ENCODE measurements at places on chromosomes 6 and 20. TPM values are rescaled to one million over a fixed set of nuclear protein-coding genes. Genes with fewer than 3 reads are reported as not detected.

DNA sequence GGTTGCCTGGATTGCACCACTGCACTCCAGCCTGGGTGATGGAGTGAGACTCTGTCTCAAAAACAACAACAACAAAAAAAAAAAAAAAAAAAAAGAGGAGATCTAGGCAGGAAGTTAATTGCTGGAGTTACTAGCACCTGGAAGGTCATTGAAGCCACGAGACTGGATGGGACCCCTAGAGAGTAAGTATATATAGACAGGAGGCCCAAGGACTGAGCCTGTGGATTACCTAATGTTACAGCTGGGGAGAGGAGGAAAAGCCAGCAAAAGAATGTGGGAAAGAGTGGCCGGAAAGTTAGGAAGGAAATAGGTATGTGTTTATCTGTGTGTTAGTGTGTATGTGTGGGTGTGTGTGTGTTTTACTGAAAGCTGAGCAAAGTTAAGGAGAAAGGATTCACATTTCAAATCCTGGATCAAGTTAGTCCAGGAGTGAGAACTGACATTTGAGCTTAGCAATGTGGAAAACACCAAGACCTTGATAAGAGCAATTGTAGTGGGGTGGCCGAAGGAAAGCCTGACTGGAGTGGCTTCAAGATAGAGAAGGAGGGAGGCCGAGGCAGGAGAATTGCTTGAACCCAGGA is 38.4 kb downstream of the ANKRD6 start:
- no peak for DNase-seq

DNA sequence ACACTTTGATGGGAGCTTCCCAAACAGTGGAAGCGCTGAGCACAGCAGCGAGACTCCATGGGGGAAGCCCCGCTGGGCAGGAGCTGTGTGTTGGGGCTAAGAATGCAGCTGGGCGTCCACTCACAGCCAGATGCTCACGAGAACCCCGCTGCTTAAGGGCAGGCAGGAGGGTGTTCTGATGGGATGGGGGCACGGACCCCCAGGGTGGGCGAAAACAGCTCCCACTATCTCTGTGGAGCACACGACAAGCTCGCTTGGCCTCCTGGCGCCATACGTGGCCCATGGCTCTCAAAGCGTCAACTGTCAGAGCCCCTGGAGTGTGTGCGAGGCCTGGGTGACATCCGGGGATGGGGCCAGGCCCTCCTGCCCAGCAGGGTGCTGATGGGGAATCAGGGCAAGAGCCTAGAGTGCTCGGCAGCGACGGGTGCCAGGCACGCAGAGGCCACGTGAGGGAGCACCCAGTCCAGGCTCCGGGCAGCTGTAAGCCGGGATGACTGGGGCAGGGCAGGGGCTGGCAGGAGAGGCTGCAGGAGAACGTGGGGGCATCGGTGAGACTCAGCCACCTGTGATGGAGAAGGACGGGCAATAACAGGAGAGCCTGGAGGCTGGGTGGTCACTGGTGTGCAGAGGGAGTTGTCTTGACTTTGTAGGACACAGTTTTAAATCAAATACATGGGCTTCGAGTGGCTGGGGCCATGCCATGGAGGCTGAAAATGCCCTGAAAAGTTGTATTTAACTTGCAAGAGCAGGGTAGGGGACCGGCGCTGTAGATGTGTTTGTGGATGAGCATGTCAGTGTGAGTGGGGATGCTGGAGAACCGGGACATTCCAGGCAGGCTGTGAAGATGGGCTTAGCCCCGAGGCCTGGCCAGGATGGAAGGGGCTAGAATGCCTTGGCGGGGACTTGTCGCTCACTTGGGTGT is 27.3 kb downstream of the PYGB start:
- DNase-seq = no peak

DNA sequence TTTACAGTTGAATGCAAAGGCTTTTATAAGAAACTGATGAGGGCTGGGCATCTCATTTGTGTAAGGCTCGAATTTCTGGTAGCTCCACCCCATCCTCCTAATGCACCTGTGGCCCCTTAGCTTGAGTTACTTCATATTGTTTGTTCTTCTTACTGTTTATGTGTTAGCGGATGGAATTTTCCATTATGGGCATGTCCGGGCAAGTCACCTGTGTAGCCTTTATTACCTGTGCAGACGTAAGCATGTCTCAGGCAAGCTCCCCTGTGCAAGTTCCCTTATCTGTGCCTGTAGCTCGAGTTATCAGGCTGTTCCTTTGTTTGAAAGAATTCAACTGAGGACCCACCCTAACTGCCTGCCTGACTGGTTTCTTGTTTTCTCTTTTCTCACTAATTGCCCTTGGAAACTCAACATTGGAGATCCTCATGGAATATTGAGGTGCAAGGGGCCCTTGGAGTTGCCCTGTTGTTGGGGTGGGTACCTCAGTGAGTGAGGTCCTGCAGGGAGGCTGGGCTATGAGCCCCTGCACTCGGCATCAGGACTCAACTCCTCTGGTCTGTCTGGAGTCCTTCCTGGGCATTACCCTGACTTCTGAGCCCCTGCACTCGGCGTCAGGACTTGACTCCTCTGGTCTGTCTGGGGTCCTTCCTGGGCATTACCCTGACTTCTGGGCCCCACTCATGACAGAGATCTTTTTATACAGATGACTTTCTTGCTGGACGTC is 207.9 kb upstream of the SULF2 start:
- DNase-seq = no peak

Gene PPP1R16B
- polyA plus RNA-seq = 36.7 TPM

DNA sequence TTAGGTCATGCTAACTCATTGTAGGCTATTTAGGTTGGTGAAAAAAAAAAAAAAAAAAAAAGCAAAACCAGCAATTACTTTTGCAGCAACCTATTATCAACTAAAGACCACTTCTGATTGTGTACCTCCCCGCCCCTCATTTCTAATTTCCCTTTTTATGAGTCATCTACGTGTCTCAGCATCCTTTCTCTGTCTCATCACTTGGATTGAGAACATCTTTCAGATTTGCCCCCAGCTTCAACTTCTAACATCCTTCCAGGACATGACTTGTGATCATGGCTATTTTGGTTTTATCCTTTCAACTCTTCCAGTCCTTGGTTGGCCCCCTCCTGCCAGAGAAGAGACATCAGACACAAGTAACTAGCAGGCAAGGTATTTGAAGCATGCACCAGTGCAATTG is 156.7 kb upstream of the CCN2 start:
- no peak for DNase-seq

Gene EYA2
- not detected for polyA plus RNA-seq

GRCh38 chr6:46808806-46809205 is 15.6 kb downstream of the MEP1A start:
- no peak for DNase-seq

Gene ZC3H12D
- polyA plus RNA-seq = 9.8 TPM

- DNase-seq = no peak
These were observed 132.5 kb upstream of the PHACTR3 start for GRCh38 chr20:59471653-59472421.

Gene CTAGE9
- not detected for polyA plus RNA-seq

Gene UFL1
- 18.5 TPM for polyA plus RNA-seq

Gene HELZ2
- polyA plus RNA-seq = 2.0 TPM

- DNase-seq = no peak
These were observed 41.5 kb upstream of the ZNF337 start for GRCh38 chr20:25738198-25738597.

DNA sequence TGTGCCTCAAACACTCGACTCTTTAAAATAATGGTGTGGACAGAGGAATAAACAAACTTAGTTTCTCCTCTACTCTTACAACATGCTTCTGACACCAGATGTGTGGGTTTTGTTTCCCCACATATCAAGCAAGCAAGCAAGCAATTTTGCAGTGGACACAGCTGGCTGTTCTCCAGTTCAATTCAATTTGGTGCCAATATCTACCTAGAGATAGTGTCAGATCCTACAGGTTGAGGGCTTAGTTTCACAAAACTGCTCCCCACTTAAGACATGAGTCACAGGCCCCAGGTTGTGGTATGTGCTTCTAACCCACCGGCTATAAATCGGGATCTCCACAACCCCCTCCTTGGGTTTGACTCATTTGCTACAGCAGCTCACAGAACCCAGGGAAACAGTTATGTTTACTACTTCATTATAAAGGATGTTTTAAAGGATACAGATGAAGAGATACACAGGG is 131.4 kb upstream of the TRAF3IP2 start:
- no peak for DNase-seq

DNA sequence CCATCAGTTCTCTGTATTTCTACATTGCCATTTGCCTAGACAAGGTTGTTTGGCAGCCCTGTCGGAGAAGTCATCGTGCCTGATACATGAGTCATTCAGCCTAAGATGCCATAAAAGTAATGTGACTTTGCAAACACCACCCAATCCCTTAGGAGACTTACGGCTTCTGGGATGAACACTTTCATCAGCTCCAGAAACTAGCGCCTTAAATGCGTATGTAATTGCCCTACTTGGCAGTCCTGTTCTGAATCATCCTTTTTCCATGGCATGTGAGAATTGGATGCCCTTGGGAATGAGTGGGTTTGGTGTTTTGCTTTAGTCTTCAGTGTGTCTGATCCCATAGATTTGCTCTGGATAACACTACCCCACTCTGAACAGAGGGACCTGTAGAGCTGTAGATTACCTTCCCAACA is 158.5 kb downstream of the SASH1 start:
- DNase-seq = no peak

Gene CHRNA4
- not detected for polyA plus RNA-seq

DNA sequence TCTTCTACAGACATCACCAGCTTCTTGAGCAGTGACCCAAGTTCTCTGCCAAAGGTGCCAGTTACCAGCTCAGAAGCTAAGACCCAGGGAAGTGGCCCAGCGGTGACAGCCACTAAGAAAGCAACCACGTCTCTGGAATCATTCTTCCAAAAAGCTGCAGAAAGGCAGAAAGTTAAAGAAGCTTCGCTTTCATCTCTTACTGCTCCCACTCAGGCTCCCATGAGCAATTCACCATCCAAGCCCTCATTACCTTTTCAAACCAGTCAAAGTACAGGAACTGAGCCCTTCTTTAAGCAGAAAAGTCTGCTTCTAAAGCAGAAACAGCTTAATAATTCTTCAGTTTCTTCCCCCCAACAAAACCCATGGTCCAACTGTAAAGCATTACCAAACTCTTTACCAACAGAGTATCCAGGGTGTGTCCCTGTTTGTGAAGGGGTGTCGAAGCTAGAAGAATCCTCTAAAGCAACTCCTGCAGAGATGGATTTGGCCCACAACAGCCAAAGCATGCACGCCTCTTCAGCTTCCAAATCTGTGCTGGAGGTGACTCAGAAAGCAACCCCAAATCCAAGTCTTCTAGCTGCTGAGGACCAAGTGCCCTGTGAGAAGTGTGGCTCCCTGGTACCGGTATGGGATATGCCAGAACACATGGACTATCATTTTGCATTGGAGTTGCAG is 15.2 kb downstream of the GTPBP2 start:
- no peak for DNase-seq

GRCh38 chr20:50358971-50359370 is 151.2 kb upstream of the PTPN1 start:
- no peak for DNase-seq

DNA sequence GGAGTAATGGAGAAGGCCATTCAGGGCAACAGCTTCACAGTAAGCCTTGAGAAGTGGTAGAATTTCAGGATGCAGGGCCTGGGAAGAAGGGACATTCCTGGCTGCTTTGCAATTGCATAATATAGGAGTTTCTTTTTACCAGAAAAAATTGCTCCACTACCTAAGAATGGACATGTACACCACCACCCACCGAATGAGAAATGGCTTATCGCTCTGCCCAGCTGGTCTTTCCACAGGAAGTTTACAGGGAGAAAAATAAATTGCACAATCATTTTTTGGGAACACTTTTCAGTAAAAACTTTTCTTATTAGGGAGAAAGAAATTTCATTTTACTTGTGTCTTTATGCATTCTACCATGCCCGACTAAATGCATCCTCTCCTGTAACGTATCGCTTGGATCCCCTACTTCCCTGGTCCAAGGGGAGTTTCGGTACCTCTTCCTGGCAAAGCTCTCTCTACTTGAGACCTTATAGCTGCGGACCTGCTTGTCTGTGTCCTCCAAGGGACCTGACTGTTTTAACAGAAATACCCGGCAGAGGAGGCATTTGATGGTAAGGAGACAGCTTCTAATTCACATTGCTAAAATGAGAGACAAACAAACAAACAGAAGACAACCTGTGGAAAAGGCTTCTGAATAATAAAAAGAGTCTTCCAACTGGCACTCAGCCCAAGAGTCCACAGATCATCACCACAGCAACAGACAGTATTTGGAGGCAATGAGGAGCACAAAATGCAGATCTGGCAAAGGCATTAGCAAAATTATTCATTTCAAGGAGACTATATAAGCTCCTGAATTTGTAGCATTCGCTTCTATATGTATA is 54.2 kb downstream of the MAP3K5 start:
- no peak for DNase-seq

Gene SLC17A5
- 12.1 TPM for polyA plus RNA-seq

- no peak for DNase-seq
These were observed 121.0 kb upstream of the ATXN1 start for GRCh38 chr6:16882230-16882629.

Gene DPPA5
- polyA plus RNA-seq = not detected

Gene FITM2
- polyA plus RNA-seq = 0.21 TPM

DNA sequence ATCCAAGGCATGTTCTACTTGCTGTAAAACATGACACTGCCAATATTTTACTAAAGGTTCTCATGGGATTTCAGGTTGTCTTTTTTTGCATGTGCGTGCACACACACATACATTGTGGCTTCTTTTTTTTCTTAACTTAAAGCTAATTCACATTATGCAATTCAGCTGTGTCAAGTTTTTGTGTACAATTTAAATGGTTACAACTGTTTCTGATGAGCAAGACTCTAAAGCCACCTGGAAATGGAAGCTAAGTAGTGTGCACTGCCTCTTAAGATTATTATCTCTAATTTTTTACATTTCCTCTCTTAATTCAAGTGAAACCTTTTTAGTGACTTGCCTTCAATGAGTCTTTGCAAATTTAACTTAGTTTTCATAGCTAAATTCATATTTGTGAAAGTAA is 75.3 kb downstream of the TULP4 start:
- DNase-seq = no peak

Gene CD83
- polyA plus RNA-seq = 4.8 TPM

Gene MUC22
- not detected for polyA plus RNA-seq

DNA sequence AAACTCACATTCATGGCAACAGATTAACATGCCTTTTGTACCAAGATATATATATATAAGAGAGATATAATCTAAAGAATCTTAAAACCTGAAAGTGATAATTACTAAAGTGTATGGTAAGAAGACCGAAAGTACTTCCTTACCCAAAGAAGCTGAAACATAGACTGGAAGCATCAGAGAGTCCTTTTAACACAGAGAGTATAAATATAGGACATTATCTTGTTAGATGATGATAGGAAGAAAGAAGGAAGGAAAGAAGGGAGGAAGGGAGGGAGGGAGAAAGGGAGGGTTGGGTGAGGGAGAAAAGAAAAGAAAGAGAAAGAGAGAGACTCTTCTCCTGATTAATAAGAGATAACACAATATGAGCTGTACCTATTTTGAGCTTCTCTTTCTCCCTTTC is 68.2 kb downstream of the PHIP start:
- DNase-seq = no peak

- DNase-seq = no peak
These were observed 29.9 kb upstream of the MTHFD1L start for GRCh38 chr6:150835620-150836019.
